HTR-8/SVneo (cell line): ENCODE measurements at places on chromosomes 12 and 14.
A peak's percentile ranks its signal among the peaks of the same experiment; 100 is the strongest.

GRCh38 chr12:12194206-12194605, 72.6 kb downstream of the LRP6 start:
- DNase-seq, result no peak

- no peak for DNase-seq
Observed at GRCh38 chr12:53207042-53207441, at the start of gene ITGB7. ITGB7 (minus strand) TSS chr12:53207251; CDS start chr12:53200443, 6,808 bp downstream.

DNA sequence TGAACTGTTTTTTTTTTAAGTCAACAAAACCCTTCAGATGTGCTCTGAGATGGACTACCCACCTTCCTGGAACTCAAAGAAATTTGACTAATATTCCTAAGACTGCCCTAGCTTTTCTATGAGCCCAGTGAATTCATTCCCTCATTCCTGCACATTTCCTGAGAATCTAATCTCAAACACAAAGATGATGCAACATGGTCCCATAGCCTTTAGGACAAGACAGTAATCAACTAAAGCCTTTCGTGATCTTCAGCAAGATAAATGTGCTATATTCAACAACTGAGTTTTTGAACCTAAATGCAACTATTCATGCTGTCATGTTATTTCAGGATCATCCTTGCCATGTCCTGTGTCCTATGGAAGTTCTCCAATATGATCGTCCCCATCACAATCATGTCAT, 5.0 kb downstream of the SETD3 start:
- no peak for DNase-seq

DNA sequence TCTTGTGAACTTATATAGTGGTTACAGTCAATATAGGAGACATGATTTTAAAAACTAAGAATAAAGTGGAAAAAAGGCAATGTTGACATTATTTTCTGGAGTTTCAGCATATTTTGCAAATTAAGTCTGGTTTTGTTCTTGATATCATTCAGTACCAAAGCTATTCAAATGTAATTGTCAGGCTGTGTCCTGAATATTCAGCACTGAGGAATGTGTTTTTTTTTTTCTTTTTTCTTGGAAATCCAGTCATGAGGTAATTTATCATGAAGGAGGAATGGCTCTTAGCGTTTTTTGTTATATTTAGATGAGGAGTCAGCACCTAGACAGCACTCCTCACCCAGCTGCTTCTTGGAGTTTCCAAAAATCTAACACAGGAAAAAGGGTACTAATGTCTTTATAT, 225.5 kb downstream of the CCDC91 start:
- DNase-seq, result peak; percentile 15

DNA sequence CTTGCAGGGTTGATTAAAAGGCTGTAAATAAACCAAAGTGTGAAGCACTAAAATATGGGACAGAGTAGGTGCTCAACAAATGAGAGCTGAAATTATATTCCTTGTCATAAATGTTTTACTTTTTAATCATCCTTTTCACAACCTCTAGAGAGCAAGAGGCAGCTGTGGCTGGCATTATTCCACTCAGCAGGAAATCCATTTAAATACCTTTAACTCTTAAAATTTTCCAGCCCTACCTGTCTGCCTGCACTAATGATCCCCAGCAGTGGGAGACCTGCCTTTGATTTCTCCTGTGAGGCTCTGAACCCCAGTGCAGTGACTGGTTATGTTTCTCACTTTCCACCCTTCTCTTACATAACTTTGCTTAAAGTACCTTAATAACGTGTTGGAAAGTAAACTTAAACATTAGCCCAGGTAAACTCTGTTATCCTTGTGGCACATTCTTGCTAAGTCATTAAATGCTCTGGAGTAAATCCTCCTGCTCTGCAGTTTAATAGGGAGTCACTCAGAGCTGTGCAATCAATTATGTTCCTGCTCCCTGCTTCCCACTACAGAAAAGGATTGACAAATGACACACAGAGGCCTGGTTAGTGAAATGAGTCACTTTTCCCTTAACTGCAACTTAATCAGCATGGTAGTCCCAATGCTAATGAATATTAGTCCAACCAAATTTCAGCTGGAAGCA, 755.7 kb upstream of the USP15 start:
- no peak for DNase-seq

- no peak for DNase-seq
Observed at GRCh38 chr14:94123296-94123695, 6.1 kb downstream of the IFI27L2 start.

GRCh38 chr12:75662511-75663159, 151.2 kb upstream of the KRR1 start:
- DNase-seq, result no peak

- DNase-seq, result no peak
Observed at GRCh38 chr12:82537436-82537835, 149.3 kb upstream of the TMTC2 start.

DNA sequence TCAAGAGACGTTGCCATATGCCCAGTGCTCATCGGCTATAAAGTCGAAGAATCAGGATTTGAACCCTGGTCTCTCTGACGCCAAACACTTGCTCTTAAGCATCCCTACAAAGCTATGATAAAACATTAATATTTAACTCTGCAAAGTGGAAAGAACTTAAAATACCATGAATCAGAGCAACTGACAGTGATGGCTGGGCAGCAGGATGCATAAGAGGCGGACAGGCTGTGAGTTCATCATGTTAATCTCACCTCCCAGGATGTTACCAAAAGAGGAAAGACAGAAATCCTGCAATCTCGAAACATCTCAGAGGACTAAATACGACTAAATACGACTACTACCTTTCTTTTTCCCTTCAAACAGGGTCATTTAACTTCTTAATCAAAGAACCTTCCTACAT, 5.8 kb downstream of the DICER1 start:
- no peak for DNase-seq

- no peak for DNase-seq
Observed at GRCh38 chr12:80711866-80712265, 4.4 kb downstream of the MYF6 start.

DNA sequence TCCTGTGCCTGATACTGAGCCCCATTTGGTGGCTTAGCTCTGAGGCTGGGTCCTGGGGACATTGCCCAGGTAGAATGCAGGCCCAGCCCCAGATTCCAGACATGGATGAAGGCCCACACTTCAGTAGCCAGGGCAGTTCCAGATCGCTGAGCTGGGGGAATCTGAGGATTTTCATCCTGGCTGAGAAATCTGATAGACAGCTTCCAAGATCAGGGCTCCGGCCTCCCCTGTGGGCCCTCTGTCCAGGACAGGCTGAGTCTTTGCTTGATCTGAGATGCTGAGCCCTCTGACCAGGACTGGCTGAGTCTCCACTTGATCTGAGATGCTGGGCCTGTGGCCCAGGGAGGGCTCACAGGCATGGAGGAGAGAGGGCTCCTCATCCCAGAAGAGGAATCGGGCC, 3.3 kb upstream of the RASAL1 start:
- DNase-seq, result no peak

GRCh38 chr14:30854492-30854891, 19.9 kb upstream of the COCH start:
- no peak for DNase-seq

DNA sequence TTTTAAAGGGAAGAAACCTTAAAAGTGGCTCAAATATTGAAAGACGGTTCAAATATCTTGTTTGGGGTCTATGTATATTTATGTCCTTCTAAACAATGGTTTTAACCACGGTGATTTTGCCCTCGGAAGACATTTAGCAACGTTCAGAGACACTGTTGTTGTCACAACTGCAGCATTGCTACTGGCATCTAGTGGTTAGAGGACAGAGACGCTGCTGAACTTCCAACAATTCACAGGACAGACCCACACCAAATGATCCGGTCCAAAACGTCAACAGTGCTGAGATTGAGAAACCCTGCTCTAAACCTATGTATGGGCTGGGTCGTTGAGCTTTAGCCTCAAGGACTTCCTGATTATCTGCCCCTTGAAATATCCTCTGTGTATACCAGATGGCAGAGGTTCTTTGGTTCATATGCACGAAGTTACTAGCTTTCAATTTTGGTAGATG, 1.7 kb downstream of the ANGEL1 start:
- peak; percentile 40 for DNase-seq

GRCh38 chr14:32650665-32651064, 288.0 kb upstream of the NPAS3 start:
- no peak for DNase-seq

DNA sequence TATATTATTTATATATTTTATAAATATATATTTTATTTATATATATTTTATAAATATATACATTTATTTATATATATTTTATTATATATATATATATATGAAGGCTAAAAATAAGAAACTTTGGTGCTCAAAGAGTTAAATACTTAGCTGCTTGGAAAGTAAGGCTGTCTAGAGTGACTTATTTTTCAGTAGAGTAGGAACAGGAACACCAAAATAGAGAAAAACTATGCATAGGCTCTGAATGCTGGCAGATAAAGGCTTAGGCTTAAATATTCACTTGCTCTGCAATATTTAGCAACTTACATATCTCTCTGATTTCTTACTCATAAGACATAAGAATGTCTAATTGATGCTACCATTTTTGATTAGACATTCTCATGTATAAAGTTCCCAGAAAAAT, 991.2 kb downstream of the VRK1 start:
- DNase-seq, result no peak

GRCh38 chr12:83106873-83107272, 420.2 kb downstream of the TMTC2 start:
- no peak for DNase-seq

GRCh38 chr12:116996093-116996492, 85.3 kb downstream of the FBXW8 start:
- no peak for DNase-seq

- no peak for DNase-seq
Observed at GRCh38 chr12:118537481-118537917, 161.1 kb downstream of the SUDS3 start.

GRCh38 chr12:21296348-21296747, 38.4 kb downstream of the SLCO1A2 start:
- DNase-seq, result no peak

- no peak for DNase-seq
Observed at GRCh38 chr12:56589783-56590182, 40.3 kb downstream of the BAZ2A start.

DNA sequence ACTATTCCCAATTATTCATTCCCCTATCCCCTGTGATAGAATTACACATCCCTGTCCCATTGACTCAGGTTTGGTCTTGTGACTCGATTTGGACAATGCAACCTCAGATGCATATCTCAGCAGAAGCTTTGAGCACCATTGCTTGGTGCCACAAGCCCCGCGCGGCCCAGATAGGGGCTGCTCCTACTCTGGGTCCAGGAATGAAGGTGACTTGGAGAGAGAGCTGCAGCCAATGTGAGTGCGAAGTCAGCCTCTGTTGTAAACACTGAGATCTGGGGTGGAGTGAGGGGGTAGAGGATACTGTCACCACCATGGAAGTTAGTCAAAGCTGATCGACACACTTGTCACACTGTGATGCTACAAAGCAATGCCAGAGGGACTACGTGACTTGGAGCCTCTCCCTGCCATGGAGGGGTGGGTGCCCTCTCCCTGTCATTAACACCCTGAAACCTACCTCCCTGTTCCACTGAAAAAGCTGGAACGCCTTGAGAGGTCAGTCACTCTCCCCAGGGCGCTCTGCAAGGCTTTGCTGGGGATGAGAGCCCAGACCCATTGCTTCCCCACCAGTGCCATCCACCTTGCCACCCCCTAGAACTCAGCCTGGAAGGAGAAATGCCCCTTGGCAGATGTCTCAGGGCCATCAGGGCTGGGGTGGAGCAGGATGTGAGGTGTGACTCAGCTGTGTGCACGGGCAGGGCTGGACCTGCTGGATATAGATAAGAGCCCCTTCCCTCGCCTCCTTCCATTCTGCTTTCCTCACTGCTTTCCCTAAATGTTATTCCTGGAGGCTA, 6.6 kb upstream of the PLEK2 start:
- peak; percentile 79 for DNase-seq

GRCh38 chr14:92847278-92847677, 53.2 kb downstream of the GOLGA5 start:
- DNase-seq, result no peak

- no peak for DNase-seq
Observed at GRCh38 chr12:101803978-101804377, 26.8 kb downstream of the GNPTAB start.

GRCh38 chr12:57865084-57865751, 18.7 kb upstream of the CTDSP2 start:
- peak; percentile 72 for DNase-seq

DNA sequence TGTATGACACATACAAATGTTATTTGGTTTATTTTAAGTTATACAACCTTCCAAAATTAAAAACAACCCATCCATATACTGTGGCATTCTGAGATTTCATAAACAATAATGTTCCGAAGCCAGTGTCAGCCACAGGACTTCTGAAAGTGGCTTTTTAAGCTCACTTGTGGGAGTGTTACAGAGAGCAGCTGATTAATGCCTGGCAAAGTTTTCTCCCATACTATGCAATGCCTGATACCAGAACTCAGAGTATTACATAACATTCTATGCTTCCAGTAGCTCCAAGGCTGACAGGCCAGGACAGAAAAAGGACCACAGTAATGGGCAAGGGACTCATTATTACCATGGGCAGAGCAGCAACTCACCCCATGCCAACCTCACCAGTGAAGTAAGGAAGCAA, 29.3 kb downstream of the NELL2 start:
- no peak for DNase-seq

- DNase-seq, result no peak
Observed at GRCh38 chr12:80701388-80701787, 6.0 kb upstream of the MYF6 start.

GRCh38 chr14:56276108-56276507, 157.9 kb downstream of the PELI2 start:
- DNase-seq, result no peak

- DNase-seq, result peak; percentile 93
Observed at GRCh38 chr12:6383572-6384498, at the start of gene LTBR. LTBR (plus strand) TSS chr12:6384162; CDS start chr12:6384359, 197 bp downstream.

GRCh38 chr14:38254571-38255407, 1.1 kb downstream of the CLEC14A start:
- no peak for DNase-seq

DNA sequence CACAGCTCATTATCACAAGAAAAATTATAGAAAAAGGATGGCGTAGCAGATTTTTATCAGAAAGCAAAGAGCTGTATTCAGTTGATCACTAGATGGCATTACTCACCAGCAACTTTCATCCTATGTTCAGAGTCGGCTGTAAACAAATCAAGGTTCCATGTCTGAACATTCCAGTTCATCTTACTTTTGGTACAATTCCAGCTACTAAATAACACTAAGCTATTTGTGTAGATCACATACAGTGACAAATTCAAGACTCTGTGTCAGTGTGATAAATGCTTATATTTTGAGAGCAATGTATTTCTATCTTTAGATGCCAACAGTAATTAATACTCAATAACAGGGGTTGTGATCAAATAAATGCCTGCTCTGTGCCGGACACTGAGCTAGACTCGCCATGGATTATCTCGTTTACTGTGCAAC, 30.1 kb downstream of the NRDE2 start:
- DNase-seq, result peak; percentile 45

DNA sequence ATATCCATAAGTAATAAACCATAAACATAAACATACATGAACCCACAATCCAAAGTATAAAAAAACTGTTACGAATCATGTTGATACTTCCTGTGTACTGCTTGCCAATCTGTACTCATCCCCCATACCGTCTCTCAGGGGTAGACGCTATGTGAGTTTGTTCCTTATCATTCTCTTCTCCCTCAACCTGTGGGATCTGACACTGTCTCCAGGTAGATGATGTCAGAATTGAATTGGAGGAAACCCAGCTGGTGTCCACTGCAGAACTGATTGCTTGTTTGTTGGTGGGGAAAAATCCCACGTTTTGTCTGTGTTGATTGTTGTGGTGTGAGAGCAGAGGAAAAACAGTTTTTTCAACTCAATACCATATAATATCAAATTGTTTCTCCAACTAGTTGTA, 50.8 kb downstream of the C12orf42 start:
- no peak for DNase-seq

- no peak for DNase-seq
Observed at GRCh38 chr14:48936849-48937248, 649.3 kb downstream of the RPS29 start.
